ENCODE measurements at places on chromosomes 4 and X.
A peak's percentile ranks its signal among the peaks of the same experiment; 100 is the strongest.

DNA sequence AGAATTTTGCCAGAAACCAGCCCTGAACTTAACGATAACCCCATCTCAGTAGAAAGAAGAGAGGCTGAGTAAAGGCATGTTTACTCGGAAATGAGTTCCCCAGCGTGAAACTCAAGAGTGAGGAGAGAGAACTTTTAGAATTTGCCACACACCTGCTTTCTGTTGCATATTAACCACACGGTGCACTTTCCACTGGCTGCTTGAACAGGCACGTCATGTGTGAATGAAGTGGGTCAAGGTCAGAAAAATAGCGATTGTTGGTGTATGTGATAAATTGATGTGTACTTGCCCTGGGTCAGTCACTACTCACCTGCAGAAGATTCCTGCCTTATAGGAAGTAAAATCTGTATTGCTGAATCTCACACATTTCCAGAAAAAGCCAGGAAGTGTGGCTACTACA, 395.7 kb downstream of the TRIML1 start:
- no peak for DNase-seq

- DNase-seq: no peak
Measured at GRCh38 chr4:136898590-136899248, 633.6 kb downstream of the PCDH18 start.

DNA sequence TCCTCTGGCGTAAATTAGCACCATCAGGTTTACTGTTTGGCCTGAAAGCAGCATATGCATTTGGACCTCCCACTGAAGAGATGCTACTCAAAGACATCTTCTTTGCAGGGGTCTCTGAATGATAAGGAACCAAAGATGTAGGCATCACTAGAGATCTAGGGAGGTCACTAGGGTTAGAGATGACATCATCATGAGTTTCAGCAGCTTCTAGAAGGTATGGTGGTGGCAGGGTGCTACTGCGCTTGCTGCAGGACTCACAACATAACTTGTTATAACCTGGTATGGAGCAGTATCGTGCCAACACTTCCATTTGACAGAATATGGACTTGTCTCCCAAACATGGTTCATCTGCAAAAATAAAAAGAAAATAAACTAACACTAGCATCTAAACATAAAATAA, 251.6 kb downstream of the NPFFR2 start:
- no peak for DNase-seq

DNA sequence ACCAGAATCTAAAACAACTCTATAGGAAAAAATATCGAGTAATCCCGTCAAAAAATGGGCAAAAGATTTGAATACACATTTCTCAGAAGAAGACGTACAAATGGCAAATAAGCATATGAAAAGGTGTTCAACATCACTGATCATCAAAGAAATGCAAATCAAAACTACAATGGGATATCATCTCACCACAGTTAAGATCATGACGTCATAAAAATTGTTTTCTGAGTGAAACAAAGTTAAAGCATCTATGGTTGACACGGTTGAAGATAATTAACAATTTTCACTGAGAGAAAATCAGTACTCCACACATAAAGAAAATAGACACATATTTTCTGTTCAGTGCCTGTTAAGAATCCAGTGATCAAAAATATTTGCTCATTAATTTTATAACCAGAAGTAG, 1010.8 kb upstream of the ADGRL3 start:
- no peak for DNase-seq

- no peak for DNase-seq
Measured at GRCh38 chrX:139026811-139027210, 315.3 kb upstream of the FGF13 start.

DNA sequence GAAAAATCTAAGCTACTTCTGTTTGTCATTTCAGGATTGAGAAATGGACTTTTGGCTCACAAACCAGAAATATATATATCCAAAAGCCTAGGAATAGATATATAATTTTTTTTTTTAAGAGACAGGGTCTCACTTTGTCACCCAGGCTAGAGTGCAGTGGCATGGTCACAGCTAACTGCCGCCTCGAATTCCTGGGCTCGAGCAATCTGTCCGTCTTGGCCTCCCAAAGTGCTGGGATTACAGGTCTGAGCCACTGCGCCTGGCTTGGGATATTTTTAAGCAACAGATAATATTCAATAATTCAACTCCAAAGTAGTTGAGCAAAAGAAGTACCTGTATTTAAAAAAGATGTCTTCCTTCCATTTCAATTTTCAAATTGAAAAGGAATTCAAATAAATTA, 112.5 kb downstream of the C4orf51 start:
- DNase-seq: no peak

- no peak for DNase-seq
Measured at GRCh38 chrX:129720741-129721140, 18.0 kb upstream of the XPNPEP2 start.

DNA sequence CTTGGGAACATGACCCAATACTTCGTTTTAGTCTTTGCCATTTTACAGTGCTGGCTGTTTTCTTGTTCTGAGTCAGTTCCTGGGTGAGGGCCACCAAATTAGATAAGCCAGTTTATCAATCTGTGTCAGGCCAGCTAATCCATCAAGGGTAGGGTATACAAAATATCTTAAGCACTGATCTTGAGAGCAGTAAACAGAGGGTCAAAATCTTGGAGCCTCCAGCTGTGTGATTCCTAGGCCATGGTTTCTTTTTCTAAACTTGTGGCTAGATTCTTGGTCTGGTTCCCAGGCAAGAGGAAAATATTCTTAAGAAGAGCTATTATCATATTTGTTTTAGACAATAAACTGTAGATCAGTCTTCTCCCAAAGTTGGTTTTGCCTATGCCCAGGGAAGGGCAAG, 1396.6 kb upstream of the PABPC4L start:
- DNase-seq: no peak

DNA sequence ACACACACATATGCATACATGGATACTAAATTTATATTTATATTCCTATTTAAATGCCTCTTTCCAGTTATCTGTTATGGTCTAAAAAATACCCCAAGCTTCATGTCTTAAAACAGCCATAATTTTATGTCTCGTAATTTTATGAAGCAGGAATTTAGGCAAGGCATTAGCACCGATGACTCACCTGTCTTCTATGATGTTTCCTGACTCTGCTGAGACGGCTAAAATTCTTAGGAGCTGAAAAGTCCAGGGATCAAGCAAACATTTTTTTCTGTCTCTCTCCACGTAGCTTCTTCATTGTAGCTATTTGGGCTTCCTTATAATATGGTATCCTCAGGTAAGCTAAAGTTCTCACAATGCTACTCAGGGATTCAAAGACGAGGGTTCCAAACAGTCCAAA, 930.3 kb downstream of the STIM2 start:
- no peak for DNase-seq

DNA sequence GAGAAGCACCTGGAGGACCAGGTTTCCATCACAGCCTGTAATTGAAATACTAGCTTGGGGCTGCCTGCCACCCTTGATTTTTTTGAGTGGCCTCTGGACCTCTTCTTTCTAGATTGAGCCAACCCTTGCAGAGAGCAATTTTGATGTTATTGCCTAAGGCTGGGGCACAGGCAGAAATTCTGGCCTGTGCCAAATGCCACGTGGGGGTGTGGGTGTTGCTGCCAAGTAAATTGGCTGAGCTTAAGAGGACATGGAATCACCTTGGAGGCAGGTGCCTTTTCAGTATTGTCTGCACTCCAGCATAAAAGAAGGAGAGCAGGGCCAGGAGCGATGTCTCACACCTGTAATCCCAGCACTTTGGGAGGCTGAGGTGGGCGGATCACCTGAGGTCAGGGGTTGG, 286.1 kb upstream of the PRPS2 start:
- no peak for DNase-seq

DNA sequence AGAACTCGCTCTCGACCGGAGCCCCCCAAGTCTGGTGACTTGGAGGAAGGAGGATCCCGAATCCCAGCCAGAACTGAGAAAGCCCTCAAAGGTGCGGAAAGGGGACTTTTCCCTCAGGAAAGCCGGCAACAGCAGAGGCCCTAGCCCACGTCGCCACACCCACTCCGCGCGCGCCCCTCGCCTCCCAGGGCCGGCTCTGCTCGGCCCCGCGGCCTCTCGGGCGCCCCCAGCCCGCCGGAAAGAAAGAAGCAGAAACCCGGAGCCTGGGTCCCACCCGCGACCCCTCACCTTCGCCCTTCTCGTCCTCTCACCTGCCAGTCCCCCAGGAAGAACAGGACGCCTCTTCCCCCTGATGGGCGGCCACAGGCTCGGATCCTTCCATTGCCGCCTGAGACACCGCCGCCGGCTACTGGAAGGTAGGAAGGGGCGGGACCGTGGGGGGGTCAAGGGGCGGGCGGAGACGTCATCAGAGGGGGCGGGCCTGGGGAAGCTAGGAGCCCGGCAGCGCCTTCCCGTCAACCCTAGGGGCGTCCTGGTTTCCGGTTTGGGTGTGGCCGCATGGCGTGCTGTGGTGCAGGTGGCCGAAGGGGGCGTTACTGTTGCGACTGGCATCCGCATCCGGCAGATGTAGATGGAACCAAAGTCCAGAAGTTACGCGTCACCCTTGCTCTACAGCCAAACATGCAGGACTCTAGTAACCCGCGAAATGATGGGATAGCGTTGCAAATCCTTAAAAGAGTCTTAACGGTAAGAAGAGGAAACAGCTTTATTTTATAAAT, at the start of gene UBA6:
UBA6 (minus strand) TSS at position 418 of the 779 bp plus-strand sequence; CDS start at position 382, 36 bp downstream.
- peak; percentile 62 for DNase-seq

- DNase-seq: no peak
Measured at GRCh38 chr4:4752576-4753401, 106.7 kb upstream of the MSX1 start.
